Activated CD4-positive, alpha-beta T cell treated with anti-CD3 and anti-CD28 coated beads for 36 hours (primary cell): ENCODE measurements at places on chromosomes 4 and X. TPM values are rescaled to one million over a fixed set of nuclear protein-coding genes. Genes with fewer than 3 reads are reported as not detected.

GRCh38 chr4:2786152-2786671 is 6.7 kb upstream of the SH3BP2 start:
- no peaks in the 10 kb centered on the region for H3K27me3 ChIP-seq
- no peaks in the 10 kb centered on the region for H3K36me3 ChIP-seq
- H3K4me3 ChIP-seq: no peak overlapping the region
- H3K4me1 ChIP-seq: peaks cover 61% of the 10 kb centered on the region
- peak overlapping the region; percentile 92 for H3K27ac ChIP-seq

DNA sequence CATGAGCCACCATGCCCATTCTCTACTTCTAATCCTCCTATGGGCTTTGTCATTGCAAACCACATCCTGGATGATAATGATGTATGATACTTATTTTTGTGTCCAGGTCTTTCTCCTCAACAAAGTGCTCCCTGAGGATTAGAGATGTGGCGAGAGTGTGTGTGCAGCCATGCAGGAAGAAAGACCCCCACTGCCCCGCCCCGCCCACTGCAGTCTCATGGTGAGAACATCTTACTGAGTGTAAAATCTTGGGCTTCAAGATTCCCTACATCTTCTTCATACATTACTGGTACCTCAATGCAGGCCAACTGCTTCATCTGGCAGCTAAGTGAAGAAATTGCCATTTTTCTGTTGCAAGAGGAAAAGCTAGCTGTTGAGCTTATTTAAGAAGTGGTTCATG is 25.9 kb upstream of the MAP3K15 start:
- H3K27ac ChIP-seq: no peak overlapping the region
- peaks cover 5% of the 10 kb centered on the region for H3K4me1 ChIP-seq
- H3K27me3 ChIP-seq: no peaks in the 10 kb centered on the region
- no peak for DNase-seq

Gene GLRA2
- total RNA-seq: not detected

Gene POF1B
- not detected for total RNA-seq

Gene IL2RG
- 278 TPM for total RNA-seq
